ENCODE measurements at places on chromosomes 12 and 14.

GRCh38 chr12:29216266-29216665, 67.2 kb downstream of the FAR2 start:
- no peak overlapping the region for H3K4me3 ChIP-seq
- H3K27ac ChIP-seq = no peak overlapping the region
- H3K36me3 ChIP-seq = no peaks in the 10 kb centered on the region
- DNase-seq = no peak

DNA sequence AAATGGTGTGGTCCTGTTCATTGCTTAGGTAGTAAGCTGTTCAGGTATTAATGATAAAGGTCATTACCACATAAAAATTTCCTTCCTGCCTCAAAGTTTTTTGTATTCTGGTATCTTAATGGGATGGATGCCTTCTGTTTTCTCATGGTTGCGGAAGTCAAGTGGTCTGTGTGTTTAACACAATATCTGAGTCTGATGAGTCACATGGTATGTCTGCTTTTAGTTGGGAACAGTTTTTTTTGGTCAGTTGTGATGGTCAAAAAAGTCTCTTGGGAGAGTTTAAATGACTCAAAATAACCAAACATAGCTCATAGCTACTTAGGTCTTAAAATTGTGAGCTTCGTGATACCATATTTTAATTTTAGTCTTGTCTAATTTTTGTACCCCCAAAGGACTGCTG, 40.7 kb downstream of the STK38L start:
- no peaks in the 10 kb centered on the region for H3K27me3 ChIP-seq
- H3K4me3 ChIP-seq = no peak overlapping the region
- peak overlapping the region; percentile 63 for H3K27ac ChIP-seq
- no peak for DNase-seq

- no peaks in the 10 kb centered on the region for H3K36me3 ChIP-seq
- H3K27me3 ChIP-seq = no peaks in the 10 kb centered on the region
- no peak for DNase-seq
- no peak overlapping the region for H3K4me3 ChIP-seq
Measured at GRCh38 chr12:103819312-103819711, 21.7 kb downstream of the NT5DC3 start.

- no peak overlapping the region for H3K4me3 ChIP-seq
- no peak for DNase-seq
- H3K36me3 ChIP-seq = no peaks in the 10 kb centered on the region
Measured at GRCh38 chr14:56181681-56182085, 63.5 kb downstream of the PELI2 start.

GRCh38 chr12:128265566-128265965, 1.4 kb upstream of the TMEM132C start:
- DNase-seq = no peak
- peaks cover 20% of the 10 kb centered on the region for H3K27me3 ChIP-seq
- no peaks in the 10 kb centered on the region for H3K4me1 ChIP-seq
- no peak overlapping the region for H3K27ac ChIP-seq
- no peaks in the 10 kb centered on the region for H3K36me3 ChIP-seq

DNA sequence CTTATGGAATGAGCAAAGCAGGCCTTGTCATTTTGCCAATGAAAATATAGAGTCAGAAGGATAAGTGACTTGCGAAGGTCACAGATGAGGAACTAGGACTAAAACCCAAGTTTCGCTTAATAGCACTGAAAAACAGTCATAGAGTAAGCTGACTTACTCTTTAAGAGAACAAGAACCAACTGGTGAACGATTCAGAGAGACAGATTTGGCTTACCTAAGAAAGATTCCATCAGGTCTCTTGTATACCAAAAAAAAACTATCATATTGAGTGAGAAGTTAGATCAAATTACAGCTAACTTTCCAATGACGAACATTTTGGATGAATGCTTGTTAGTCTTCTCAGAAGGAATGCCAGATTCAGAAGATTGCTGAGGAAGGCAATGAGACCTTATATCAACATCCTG, 74.2 kb downstream of the ZFC3H1 start:
- H3K36me3 ChIP-seq = no peaks in the 10 kb centered on the region
- H3K4me1 ChIP-seq = no peaks in the 10 kb centered on the region
- DNase-seq = no peak
- H3K27me3 ChIP-seq = no peaks in the 10 kb centered on the region

GRCh38 chr12:80802652-80803400, 86.1 kb downstream of the MYF5 start:
- no peaks in the 10 kb centered on the region for H3K4me1 ChIP-seq

DNA sequence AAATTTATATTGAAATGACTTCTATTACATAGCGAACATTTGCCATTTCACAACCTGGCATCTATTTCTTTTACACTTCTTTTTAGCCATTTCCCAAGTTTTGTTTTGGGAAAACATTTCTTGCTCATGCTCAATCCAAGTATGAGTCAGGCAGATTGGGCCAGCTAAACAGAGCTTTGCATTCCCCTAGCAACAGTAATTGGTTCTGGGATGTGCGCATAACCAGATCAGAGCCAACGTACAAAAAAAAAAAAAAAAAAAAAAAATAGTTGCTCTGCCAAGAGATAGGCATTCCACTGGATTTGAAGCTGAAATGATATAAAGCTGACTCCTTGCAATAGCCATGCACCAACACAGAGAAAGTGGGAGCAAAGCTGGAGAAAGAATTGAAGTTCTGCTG, 37.5 kb downstream of the PLCZ1 start:
- H3K4me3 ChIP-seq = no peak overlapping the region
- no peak for DNase-seq
- H3K4me1 ChIP-seq = peaks cover 8% of the 10 kb centered on the region
- H3K27me3 ChIP-seq = no peaks in the 10 kb centered on the region

- H3K4me1 ChIP-seq = no peaks in the 10 kb centered on the region
- no peak overlapping the region for H3K4me3 ChIP-seq
- no peaks in the 10 kb centered on the region for H3K27me3 ChIP-seq
- H3K36me3 ChIP-seq = no peaks in the 10 kb centered on the region
- no peak overlapping the region for H3K27ac ChIP-seq
Measured at GRCh38 chr12:104799458-104799857, 158.6 kb downstream of the SLC41A2 start.

- peak overlapping the region; percentile 89 for H3K27ac ChIP-seq
- H3K36me3 ChIP-seq = no peaks in the 10 kb centered on the region
- DNase-seq = no peak
- H3K27me3 ChIP-seq = no peaks in the 10 kb centered on the region
- H3K4me3 ChIP-seq = peak overlapping the region; percentile 79
Measured at GRCh38 chr12:50166799-50167048, 445 bp downstream of the CERS5 start.

DNA sequence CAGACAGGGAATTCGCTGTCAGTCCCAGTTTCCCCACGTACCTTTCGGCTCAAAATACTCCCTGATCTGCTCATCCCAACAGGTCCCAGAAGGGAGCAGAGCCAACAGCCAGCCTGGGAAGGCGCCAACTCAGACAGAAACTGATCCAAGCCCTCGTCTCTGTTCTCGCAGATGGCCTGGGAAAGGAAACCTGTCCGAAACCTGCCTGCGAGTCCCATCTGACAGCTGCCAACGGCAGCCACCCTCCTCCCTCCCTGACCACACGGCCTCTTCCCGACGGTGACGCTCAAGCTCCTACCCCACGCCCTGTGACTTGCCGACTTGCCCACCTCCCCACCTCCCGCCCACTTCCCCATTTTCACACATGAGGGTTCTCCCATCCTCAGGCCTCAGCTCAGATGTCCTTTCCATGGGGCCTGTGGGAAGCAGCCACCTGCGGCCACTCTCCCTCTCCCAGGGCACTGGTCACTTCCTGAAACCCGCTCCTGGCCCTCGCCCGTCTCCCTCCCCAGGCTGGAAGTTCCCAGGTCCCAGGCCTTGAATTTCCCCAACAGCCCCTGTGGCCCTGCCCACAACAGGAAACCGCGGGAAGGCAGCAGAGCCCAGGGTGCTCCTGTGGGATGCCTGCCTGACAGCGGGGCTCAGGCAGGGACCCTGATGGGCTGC, 60.9 kb upstream of the FBRSL1 start:
- H3K4me1 ChIP-seq = peaks cover 10% of the 10 kb centered on the region
- H3K27ac ChIP-seq = no peak overlapping the region
- no peaks in the 10 kb centered on the region for H3K27me3 ChIP-seq
- H3K4me3 ChIP-seq = no peak overlapping the region
- H3K36me3 ChIP-seq = no peaks in the 10 kb centered on the region

GRCh38 chr12:67925077-67925476, 64.2 kb upstream of the IFNG-AS1 start:
- H3K36me3 ChIP-seq = no peaks in the 10 kb centered on the region
- no peak overlapping the region for H3K4me3 ChIP-seq
- no peaks in the 10 kb centered on the region for H3K4me1 ChIP-seq
- no peak for DNase-seq

GRCh38 chr14:94124582-94125377, 4.6 kb downstream of the IFI27L2 start:
- peaks cover 8% of the 10 kb centered on the region for H3K4me1 ChIP-seq
- no peak overlapping the region for H3K27ac ChIP-seq
- DNase-seq = peak; percentile 3

GRCh38 chr14:56358275-56358674, 221.3 kb upstream of the TMEM260 start:
- no peak overlapping the region for H3K27ac ChIP-seq
- H3K4me1 ChIP-seq = no peaks in the 10 kb centered on the region

GRCh38 chr12:92547420-92547819, 155.4 kb upstream of the PLEKHG7 start:
- no peak overlapping the region for H3K4me3 ChIP-seq
- no peaks in the 10 kb centered on the region for H3K36me3 ChIP-seq
- H3K27me3 ChIP-seq = no peaks in the 10 kb centered on the region
- no peak for DNase-seq
- peak overlapping the region; percentile 64 for H3K27ac ChIP-seq

- H3K27ac ChIP-seq = no peak overlapping the region
- H3K36me3 ChIP-seq = no peaks in the 10 kb centered on the region
- no peak overlapping the region for H3K4me3 ChIP-seq
- H3K4me1 ChIP-seq = no peaks in the 10 kb centered on the region
Measured at GRCh38 chr12:88238406-88238805, 96.3 kb downstream of the TMTC3 start.

DNA sequence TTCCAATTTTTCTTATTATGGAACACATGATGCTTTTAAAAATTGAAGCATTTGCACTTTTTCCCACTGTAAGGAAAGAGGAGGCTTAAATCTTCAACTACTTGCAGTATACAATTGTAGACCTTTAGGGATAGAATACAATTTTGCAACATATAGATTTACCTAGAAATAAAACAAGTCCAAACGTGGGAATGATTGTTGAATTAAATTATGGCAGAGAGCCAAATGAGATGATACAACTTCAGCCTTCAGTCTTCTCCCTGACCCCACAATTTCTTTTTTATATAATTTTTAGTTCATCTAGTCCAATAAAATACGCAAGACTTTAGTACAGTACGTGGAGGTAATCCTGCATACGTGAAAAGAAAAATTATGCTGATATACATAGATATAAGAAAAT, 666.5 kb downstream of the SLC16A7 start:
- H3K4me1 ChIP-seq = no peaks in the 10 kb centered on the region
- no peak for DNase-seq

- peak overlapping the region; percentile 98 for H3K4me3 ChIP-seq
- peak overlapping the region; percentile 85 for H3K27ac ChIP-seq
- no peaks in the 10 kb centered on the region for H3K4me1 ChIP-seq
Measured at GRCh38 chr12:76029982-76030340, 1.6 kb downstream of the PHLDA1 start.

GRCh38 chr12:56699020-56699661, 11.1 kb upstream of the PTGES3 start:
- H3K27ac ChIP-seq = no peak overlapping the region
- H3K4me3 ChIP-seq = no peak overlapping the region
- H3K36me3 ChIP-seq = no peaks in the 10 kb centered on the region
- DNase-seq = no peak

DNA sequence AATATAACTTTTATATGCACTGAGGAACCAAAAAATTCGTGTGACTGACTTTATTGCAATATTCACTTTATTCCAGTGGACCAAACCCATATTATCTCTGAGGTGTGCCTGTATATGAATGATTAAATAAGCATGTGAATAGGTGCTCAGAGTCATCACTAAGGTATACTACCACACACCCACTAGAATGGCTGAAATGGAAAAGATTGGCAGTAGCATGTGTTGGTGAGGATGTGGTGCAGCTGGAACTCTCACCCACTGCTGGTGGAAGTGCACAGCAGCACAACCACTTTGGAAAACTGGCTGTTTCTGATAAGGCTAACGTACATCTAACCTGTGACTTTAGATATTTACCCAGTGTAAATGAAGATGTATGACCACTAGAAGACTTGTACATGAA, 36.8 kb downstream of the GOLGA5 start:
- no peak for DNase-seq
- H3K36me3 ChIP-seq = peaks cover 26% of the 10 kb centered on the region
- no peaks in the 10 kb centered on the region for H3K27me3 ChIP-seq
- no peak overlapping the region for H3K4me3 ChIP-seq
- no peaks in the 10 kb centered on the region for H3K4me1 ChIP-seq

DNA sequence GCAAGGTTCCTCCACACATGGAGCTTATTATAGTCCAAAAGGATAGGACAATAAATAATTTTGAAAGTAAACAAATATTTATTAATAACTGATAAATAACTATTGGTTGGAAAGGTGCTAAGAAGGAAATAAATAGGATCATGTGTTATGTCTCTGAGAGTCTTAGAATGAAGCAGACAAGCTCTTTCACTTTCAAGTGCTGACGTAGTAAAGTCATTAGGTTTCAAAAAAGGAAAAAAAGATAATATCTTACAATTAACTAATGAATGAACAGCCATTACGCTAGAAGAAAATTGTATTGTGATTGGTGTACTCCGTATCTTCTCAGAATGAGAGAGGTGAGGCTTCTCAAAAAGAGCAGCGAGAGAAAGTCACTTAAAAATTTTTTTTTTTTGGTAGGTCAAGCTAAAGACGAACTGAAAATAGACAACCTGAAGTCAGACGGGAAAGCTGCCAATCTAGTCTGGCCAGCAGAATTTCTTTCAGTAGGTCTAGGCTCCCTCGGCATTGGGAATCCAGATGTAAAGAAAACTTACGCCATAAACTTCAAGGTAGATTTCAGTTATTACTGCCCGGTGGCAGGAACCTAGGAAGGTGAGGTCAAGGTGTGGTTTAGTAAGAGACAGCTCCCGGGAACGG, 583 bp upstream of the LEMD3 start:
- peak overlapping the region; percentile 97 for H3K4me3 ChIP-seq
- no peak for DNase-seq
- peaks cover 7% of the 10 kb centered on the region for H3K4me1 ChIP-seq
- H3K36me3 ChIP-seq = peaks cover 2% of the 10 kb centered on the region
- H3K27ac ChIP-seq = peak overlapping the region; percentile 95

- H3K4me3 ChIP-seq = no peak overlapping the region
- no peak for DNase-seq
- H3K27me3 ChIP-seq = no peaks in the 10 kb centered on the region
- H3K4me1 ChIP-seq = no peaks in the 10 kb centered on the region
Measured at GRCh38 chr12:77104286-77104685, 38.9 kb upstream of the E2F7 start.
